ENCODE measurements at places on chromosomes 12 and 14.
A peak's percentile ranks its signal among the peaks of the same experiment; 100 is the strongest.

DNA sequence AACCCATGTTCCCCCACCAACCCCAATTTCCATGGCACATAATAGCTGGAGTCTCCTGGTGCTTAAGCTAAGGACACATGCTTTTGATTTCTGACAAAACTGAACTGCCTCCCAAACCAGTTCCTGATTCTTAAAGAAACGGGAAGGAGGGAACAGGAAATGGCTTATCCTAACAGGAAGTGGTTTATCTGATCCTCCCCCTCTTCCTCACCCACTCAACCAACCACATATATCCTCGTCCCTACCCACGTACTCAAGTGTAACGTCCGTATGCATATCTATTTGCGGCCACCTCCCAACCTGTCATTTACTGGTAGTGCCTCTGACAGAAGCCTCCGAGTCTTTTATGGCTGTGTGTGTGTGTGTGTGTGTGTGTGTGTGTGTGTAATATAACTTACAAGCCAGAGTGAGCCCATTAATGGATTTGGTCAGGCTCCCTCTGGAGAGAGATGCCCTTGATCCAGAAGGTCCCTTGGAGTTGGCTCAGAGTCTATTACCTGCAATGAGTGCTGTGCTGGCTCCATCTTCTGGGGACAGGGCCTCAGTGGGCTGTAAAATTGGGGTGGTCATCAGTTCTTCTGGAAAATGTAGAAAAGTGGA, 7.7 kb downstream of the DAZAP2 start:
- no peak for DNase-seq

GRCh38 chr14:76541594-76542219, 165.8 kb downstream of the ESRRB start:
- DNase-seq = no peak

DNA sequence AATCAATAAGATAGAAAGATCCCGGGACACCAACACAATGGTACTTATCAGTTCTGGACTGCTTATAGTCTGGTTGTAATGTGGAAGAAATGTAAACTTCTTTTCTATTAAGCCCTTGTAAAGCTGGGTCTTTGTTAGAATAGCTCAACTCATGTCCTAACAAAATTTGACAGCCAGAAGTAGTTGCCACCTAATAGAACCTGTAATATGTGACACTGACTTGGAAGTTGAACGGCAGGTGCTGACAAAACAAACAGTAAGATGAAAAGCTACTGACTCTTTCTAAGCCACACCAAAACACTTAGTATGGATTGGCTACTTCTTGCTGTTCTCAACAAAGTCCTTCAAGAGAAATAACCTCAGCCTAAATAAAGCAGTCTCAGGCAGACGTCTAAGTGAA, 56.6 kb downstream of the KIF21A start:
- no peak for DNase-seq

DNA sequence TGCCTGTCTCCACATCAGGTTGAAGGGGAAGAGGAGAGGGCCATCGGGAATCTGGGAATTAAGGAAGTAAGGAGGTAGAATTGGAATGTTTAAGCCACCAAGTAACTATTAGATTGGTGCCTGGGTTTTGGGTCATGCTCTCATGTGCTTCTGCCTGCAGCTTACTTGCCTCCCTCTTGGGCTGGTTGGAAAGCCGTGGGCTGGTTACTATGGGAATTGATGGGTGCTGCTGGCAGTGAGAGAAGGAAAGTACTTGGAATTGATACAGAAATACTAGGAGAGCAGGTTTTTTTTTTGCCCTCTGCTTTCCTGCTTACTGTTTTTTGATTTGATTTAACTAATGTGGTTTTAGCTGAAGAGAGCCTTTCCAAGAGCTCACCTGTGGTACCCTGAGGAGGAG, 493.5 kb upstream of the RGS6 start:
- no peak for DNase-seq

GRCh38 chr14:32077081-32078022, at the start of gene ARHGAP5:
Gene ARHGAP5 (plus strand): TSS chr14:32077304. CDS start chr14:32090670, 13,366 bp downstream.
- DNase-seq = peak; percentile 85

GRCh38 chr14:61080591-61081010, 99.6 kb downstream of the SLC38A6 start:
- no peak for DNase-seq

DNA sequence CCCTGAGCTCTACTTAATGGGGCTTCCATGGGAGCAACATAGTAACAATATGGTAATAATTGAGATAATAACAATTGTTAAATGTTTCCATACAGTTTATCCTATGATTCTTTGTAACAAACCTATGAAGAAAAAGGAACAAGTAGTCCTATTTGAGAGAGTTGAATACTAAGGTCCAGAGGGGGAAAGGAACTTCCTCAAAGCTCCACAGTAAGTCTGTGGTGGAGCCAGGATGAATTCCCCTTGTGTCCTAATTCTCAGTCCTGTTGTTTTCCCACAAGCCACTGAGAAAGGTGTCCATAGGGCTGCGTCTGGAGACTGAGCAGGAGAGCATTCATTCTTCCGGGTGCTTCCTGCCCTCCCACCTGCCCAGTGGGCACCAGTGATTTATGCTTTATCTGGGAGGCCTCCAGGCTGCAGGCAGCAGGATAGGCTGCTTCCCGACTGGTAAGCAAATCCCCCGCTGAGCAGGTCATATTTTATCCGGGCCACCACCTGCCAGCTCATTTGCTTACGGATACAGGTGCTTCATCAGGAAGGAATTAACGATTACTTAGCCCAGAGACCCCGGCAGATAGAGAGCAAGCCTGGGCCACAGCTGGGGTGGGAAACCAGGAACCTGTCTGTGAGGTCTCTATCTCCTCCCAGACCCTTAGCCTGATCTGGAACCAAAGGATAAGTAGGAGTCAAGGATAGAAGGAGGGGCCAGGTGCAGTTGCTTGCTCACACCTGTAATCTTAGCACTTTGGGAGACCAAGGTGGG, 33.9 kb upstream of the FAM222A start:
- peak; percentile 53 for DNase-seq

DNA sequence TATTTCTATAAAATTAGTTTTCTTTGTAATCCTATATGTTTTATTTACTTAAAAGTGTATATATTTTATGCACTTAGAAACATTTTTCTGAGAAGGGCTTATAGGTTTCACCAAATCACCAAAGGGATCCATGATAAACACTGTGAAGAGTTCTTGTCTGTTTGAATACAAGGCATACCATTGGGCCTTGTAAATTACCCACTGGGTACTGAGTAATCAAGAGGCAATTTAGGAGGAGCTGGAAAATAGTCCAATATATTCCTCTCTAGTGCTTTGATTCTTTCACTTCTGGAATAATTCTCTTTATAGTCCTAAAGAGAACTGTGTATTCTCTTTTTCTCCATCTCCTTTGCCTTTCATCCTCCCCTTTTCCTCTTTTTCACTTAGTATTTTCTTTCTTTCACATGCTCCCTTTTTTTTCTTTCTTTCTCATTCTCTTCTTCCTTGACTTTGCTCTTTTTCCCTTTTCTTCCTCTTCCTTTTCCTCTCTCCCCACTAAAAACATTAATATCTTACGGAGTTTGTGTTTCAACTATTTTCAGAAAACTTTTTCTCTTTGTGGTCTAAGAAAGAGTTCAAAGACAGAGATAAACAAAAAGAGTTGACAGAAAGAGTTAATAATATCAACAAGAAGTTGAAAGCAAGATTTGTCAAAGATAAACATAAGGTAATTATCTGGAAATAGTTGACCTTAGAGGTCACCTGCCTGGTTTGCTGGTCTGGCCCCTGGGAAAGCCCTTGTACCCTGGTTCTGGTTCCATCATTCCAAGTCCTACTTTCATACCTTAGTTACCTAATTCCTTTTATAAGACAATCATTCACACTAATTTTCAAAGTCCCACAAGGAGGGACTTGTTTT, 435.3 kb downstream of the RAD51B start:
- no peak for DNase-seq

GRCh38 chr14:50599700-50600444, 39.9 kb downstream of the ATL1 start:
- peak; percentile 50 for DNase-seq

GRCh38 chr14:37329189-37330001, 131.7 kb downstream of the MIPOL1 start:
- no peak for DNase-seq

DNA sequence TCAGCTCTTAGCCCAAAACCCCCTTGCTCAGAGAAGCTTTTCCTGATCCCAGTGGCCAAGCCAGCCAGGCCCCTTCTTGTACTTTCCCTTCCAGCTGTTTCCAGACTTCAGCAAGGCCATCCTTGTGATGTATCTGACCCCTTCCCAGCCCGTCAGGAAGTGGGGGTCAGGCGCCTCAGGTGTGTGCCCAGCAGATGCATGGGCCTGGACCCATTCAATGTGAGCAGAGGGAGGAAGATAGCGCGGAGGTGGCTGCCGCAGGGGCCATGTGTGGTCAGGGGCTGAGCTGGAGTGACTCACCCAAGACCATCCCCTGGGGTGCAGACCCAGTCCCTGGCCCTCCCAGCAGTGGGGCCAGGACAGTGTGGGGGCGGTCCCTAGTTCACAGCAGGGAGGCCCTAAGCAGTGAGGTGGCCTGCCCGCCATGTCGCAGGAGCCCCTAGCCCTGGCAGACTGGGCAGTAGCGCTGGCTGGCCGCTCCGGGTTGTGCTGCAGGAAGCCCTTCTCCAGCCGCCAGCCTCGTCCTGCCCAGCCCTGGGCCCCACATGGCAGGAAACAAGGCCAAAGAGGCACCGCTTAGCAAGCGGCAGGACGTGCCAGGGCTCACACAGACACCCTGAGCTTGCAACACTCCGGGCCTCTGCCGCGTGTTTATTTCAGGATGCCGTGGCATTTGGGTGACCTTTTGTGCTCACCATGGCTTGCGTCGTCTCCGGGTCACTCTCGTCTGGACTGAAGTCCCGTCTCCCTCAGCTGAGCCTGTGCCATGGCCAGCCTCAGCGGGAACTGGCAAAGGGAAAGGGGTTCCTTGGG, 12.0 kb downstream of the ADSS1 start:
- no peak for DNase-seq
